CD4-positive, alpha-beta T cell treated with Interleukin-15 for 1 hour (primary cell): ENCODE measurements at places on chromosomes 1 and 21.
A peak's percentile ranks its signal among the peaks of the same experiment; 100 is the strongest.

DNA sequence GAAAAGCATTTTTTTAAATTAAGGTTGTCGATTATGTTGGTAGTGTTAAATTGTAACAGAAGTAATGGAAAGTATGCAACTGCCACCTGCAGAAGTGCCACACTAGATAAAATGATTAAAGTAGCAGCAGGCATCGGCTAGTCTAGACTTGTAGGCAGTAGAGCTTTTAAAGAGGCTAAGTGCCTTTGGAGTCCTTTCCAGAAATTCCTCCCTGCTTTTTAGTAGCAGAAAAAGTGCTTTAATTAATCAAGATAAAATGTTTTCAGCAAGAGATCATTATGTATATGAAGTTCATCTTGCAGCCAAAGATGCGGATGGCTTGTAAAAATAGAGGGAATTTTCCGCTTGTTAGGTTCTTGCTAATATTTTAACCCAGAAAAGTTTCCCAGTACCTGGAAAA lies 87.1 kb upstream of the LRRC8D start:
- DNase-seq = no peak

DNA sequence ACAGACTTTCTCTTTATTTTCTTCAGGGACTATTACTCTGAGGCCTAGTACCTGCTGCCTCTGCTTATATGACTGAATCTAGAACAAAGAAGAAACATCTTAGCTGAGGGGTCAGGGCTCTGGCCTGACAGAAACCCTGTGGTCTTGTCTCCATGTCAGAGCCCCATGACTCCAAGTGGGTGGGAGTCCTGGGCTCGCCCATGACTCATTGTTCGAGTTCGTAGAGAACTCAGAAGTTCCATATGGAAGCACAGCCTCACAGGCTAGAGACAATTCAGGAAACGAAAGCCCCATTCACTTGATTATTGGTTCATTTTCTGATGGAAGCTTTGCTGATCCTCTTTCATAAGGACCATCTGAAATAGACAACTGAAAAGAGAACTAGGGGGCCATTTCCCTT lies 73.2 kb downstream of the CD58 start:
- DNase-seq = peak; percentile 42

DNA sequence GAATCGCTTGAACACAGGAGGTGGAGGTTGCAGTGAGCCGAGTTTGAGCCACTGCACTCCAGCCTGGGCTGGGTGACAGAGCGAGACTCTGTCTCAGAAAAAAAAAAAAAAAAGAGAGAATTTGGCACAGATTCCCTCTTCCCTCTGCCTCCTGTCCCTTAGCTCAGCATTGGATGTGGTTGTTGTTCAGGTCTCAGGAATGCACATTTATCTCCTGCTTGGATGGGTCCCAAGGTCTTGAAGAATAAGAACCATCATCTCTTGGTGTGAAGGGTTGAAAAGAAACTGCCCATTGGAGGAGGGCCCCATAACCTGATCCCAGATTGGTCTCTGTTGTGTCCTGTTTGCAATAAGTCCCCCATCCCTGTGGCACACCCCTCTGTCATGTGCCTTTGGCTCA lies 34.9 kb downstream of the UBIAD1 start:
- DNase-seq = no peak

- no peak for DNase-seq
These were observed 1.2 kb upstream of the RWDD3 start for GRCh38 chr1:95232646-95233318.

- no peak for DNase-seq
These were observed 380.5 kb upstream of the CAMK1G start for GRCh38 chr1:209202830-209203532.
